ENCODE measurements at places on chromosomes 12 and 14.
A peak's percentile ranks its signal among the peaks of the same experiment; 100 is the strongest.

DNA sequence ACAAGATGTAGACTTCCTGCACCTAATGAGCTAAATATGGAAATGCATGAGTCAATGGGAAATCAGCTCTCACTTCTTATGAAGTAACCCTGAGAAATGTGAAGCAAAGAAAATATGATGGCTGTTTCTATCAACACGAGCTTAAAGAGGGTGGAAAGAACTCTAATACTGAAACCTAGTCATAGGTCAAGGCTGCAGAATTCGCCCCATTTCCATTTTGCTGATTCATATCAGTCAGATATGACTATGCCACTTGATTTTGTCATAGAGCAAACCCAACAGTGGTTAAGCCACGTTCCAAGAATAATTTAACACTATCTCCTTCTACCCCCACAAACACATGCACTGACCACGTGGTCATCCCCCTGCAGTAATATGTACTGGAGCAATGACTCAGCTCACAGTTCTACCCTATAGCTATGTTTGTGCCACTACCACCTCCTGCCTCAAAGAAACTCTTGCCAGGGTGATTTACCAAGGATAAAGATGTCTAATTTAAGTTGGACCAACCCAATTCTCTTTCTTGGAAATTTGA, 157.5 kb downstream of the TMTC3 start:
- DNase-seq = no peak

- DNase-seq = no peak
Measured at GRCh38 chr14:69430306-69430939, 31.9 kb downstream of the SLC39A9 start.

DNA sequence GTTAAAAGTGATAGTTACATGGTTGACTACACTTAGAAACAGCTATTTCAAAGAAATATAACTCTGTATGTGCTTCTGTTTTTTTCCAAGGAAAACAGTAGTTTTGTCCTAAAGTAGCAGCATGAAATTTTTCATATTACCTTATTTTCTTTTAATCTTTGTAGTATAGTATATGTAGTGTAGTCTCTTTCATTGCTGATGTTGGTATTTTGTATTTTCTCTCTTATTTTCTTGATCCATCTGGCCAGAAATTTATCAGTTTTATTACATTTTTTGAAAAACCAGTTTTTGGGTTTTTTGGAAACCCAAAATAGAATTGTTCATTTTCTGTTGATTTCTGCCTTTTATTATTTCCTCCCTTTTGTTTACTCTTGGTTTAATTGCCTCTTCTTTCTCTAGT, 6.4 kb upstream of the RNU6-8 start:
- no peak for DNase-seq

DNA sequence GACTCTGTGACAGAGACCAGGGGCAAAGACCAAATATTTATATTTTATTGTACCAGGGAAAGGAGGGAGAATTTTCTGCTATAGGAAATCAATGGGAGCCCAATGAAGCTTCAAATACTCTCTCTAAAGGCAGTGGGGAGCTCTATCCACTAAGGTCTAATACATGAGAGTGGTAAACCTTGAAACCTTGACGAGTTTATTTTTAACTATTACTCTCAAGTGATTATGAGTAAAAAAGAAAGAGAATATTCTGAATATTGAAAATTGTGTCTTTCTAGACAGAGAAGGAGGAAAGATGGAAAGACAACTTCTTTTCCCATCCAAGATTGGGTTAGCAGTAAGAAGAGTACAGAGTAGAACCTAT, 1722.1 kb upstream of the SEL1L start:
- no peak for DNase-seq

GRCh38 chr12:52608826-52609630, 7.8 kb upstream of the KRT72 start:
- no peak for DNase-seq

DNA sequence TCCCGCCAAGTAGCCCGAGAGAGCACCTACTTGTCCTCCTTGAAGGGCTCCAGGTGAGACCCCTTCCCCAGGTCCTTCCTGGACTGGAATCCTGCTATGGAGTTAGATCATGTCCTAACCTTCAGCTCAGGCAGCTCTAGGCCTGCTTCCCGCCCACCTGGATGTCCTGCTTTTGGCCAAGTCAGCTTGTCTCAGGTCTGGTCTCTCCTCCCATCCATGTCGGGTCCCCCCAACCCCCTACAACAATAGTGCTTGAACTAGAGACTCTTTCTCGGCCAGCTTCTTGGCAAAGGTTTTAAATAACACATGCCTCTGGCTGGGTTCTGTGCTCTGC, 3.6 kb downstream of the NAB2 start:
- no peak for DNase-seq

DNA sequence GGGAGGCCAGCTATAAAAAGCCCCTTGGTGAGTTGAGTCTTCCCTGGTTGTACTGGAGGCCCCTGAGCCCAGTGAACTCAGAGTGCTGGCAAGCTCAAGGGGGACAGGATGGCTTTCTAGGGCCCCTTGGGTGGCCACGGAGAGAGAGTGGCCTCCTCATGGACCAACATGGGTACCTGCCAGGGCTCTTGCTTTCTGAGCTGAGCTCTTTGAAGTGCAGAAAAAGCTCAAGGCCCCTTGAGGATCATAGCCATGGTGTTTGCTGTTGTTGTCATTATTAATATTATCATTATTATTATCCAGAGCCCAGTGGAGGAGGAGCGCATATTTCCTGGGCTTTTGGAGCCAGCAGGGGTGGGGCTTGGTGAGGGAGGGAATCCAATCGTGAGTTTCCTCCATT, 6.7 kb downstream of the RNFT2 start:
- no peak for DNase-seq

GRCh38 chr12:109881752-109882151, 1.4 kb upstream of the GLTP start:
- DNase-seq = no peak

DNA sequence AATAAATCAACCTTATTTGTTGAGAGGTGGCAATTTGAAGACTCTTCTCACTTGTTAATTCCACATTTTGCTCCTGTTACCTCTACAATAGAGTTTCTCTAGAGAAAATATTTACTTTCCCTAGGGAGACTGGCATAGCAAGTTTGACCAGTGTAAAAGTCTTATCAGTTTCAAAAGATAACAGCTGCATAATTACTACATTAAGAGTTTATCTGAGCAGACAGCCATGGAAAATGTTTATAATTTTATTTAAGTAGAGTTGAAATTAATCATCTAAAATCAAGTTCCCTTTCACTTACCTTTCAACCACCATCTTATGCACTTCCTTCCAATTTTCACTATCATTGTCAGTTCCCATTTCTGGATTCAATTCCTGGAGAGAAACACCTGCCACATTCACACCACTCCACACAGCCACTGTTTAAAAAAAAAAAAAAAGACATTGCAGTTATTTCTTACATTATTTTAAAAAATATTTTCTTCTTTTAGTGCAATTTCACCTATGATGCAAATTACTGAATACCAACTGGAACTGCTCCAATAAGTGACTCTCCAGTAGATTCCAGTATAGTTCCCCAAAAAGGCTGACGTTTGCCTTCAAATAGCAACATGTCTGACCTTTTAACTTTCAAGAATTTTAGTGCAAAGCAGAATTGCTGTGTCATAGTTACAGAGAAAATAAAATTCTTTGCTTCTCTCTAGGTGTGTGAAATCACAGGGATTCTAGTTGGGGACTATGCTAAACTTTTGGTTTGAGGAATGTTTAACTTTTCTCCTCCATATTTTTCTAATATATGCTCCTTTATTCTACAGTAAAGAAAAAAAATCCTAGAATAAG, 19.4 kb downstream of the LDHB start:
- DNase-seq = no peak

DNA sequence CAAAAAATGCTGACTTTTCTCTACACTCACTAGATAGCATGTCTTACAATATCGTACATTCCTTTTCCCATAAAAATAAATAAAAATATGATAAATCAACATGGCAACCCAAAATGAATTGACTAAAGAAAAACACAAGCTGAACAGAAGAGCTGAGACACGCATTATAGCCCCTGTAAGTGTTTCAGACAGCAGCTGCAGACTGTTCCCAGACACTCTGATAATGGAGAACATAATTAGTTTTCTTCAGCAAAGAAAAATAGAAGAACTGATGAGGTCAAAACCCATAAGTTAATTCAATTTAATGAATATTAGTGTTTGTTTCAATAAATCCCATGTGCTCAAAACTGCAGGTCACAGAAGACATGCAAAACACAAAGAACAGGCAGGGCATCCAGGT, 23.8 kb downstream of the ST8SIA1 start:
- no peak for DNase-seq

- DNase-seq = no peak
Measured at GRCh38 chr14:32186248-32186647, 15.6 kb upstream of the RNU6-7 start.

DNA sequence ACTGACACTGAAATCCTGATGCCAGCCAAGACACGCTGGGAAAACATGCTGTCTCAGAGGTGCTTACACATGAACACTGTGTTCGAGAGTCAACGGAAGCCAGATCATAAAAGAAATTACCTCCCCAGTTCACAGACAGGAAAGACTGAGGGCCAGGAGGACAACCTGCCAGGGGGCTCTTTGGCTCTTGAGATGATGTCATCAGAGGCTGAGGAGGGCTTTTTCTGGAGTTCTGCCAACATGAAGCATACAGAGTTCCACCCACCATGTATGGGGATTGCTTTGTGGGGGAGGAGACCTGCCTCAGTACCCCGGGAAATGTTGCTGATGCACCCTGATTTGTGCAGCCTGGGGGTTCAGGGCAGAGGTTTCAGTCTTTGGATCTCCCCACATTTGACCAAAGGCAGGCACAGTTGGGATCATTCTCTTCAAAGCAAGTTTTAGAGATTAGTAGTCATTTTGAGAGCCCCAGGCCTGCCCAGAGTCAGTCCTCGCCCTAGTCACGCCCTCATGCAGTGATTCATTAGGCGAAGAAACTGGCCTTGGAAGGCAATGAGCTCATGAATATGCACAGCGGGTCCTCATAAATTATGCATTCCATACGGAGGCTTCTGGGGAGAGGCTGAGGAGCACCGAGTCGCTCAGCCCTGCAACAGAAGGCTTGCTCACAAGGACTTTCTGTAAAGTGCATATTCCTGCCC, 34.9 kb upstream of the EML1 start:
- DNase-seq = no peak

GRCh38 chr14:59331217-59331616, 134.0 kb downstream of the GPR135 start:
- DNase-seq = no peak

DNA sequence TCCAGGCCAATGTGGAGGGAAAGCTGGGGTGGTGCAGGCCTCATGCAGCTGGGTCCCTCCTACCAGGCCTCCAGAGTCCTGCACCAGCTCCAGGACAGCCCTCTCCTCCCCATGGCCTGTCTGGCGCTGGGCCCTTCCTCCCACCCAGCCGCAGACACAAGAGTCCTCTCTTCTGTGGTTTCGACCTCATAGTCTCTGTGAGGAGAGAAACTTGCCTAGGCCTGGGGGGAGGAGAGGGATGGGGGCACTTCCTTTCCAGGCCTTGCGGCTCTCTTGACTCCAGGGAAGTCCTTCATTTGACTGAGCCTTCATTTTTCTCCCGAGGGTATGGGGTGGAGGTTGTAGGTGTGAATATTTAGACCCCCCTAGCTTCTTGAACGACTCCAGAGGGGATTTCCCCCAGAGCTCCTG, 2.3 kb downstream of the MMP14 start:
- DNase-seq = no peak

DNA sequence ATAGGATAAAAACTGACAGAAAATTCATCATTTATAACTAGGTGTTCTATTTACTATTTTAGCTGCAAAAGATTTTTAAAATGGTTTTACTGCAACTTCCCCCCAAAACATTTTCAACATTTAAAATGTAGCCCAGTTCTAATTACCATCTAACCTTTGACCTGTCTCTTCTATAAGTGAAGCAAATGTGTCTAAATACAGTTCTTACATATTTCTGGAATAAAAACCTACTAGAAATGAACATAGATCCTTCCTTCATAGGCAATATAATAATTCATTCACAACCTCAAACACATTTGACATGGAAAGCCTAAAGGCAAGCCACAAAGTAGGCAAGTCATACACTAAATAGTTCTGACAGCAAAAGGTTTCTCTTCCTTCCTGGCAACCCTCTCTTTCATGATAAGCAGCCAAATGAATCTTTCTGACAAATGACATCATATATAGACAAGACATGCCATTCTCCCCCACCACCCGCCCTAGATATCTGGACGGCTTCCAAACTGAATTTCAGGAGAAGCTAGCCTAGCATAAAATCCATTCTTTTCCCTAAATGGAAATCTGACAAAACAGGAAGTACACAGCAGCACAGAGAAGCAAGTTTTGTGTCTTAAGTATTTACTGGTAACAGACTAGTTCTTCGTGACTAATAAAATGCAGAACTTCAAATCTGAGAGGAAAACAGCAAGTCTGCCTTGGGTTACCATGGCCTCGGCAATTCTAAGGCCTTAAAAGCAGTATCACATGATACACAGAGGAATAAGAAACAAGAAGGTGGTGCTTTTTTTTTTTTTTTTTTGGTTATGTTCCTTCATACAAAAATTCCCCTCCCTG, 17.2 kb upstream of the ARID4A start:
- peak; percentile 84 for DNase-seq

DNA sequence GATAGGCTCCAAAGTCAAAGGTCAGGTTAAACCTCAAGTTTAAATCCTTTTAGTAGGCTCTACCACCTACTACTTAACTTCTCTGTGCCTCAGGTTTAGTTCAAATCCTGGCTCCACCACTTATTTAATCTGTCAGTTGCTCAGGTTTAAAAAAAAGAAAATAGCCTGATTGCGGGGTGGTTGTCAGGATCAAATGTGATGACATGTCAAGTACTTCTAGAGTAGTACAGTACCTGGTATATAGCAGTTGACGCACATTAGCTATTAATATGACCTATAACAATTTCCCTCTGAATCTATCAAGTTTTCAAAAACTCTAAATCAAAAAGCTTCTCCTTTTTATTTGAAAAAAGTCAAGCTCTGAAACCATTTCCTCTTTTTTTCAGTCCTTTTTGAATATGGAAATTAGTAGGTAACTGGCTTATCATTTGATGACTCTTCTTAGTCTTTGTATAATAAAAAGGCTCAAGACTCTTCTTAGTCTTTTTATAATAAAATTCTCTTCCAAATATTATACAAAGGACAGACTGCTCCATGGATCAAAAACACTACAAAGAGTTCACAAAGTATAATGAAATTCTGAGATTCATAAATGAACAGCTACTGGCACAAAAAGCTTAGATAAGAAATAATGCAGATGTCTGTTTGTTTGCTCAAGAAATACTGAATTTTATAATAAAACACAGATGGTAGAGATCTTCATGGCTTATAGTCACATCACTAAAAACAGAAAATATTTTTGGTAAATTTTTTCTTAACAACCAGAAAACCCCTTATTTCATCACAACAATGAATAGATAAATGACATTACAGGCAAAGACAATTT, 5.0 kb downstream of the OSBPL8 start:
- DNase-seq = no peak

GRCh38 chr14:105228562-105228961, 19.8 kb upstream of the BTBD6 start:
- no peak for DNase-seq

All from pons (tissue), 1 donor.